ENCODE measurements at places on chromosomes 16 and 17.

DNA sequence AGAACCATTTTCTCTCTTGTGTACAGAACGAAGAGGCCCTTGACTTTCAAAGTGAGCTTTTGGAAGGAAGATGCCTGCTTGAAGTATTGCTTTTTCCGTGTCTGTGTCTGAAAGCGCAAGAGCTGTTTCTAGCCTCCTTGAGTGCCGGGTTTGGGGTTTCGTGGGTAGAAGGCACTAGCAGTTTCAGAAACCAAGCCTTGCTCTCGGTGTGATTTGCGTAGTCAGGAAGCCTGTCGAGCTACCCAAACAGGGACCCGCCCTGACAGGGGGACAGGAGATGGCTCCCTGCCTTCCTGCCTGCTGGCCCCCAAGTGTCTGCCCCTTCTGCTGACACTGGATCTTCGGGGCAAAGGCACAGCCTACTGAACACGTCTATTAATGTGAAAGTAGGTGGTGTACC, 322.0 kb downstream of the MAF start:
- no peak for DNase-seq

DNA sequence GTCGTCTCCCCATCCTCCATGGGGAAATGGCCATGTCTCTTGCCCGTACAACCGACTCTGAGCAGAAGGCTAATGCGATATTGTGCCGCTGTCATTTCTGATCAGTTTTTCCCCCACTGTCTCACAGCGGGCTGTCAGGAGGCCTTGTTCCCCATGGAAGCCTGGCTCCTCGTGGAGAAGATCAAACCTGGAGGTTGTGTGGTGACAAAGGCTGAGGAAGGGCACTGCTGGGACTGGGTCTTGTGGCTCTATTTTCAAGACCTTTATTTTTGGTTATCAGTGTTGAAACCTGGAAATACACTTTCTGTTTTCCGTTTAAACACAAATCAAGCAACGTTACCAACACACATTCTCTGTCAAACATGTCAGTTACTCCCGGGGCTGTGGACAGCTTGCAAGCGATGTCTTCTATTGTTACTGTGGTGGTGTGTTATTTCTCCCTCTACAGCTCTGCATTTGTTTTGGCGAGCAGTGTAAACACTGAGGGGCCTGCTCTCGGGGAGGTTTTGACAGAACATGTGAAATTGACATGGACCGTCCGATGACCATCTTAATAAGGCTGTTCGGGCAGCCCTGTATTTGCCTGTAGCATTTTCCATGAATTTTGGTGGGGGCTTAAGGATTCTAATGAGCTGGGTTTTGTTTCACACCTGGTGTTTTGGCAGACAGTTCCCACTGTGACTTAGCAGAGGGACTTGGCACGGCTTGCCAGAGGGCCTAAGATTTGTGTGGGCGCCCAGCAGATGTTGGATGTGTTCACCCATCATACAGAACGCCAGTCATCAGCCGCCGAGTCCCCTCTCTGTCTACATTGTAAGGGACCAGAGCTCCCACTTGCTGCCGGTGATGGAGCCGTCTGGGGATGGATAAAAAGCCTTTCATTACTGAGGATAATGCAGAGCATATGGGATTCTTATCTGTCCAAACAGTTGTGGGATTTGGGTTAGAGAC, 12.5 kb downstream of the RBFOX1 start:
- no peak for DNase-seq

GRCh38 chr17:3821101-3821500, 20.1 kb upstream of the ITGAE start:
- DNase-seq: no peak

GRCh38 chr16:20137909-20138308, 64.2 kb upstream of the GPR139 start:
- no peak for DNase-seq

DNA sequence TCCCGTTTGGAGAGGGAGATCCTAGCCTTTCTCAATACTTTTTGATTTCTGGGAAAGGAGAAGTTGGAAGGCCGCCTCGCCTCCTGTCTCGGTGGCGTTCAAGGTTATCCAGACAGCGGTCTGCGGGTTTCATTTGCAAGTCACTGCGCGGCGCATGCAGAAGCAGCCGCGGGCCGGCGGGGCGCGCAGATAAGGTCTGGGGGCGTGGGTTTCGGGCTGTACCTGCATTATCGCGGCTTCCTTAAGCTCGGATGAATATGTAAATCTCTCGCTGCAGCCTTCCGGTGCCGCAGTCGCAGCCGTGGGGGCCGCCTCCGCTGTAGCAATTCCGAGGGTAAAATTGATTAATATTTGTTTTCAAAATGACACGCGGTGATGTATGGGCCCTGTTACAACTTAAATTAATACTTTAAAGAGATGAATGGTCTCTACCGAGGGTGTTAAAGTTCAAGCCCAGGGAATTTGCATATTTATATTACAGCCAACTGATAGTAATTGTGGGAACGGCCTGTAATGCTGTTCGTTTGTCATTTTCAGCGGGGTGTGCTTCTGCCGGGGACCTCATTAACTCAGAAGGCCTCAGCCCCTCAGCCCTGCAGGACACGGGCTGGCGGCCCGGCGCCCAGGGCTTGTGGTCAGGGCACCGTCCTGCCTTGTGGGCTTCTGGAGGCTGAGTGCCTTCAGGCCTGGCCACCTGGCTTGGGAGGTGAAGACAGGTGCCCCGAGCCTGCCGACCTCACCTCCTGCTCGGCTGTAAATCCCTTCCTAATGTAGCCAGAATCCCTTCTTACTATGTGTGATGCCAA, 99.4 kb downstream of the CYLD start:
- DNase-seq: no peak

- no peak for DNase-seq
These were observed 77.2 kb downstream of the BRIP1 start for GRCh38 chr17:61786088-61786487.

DNA sequence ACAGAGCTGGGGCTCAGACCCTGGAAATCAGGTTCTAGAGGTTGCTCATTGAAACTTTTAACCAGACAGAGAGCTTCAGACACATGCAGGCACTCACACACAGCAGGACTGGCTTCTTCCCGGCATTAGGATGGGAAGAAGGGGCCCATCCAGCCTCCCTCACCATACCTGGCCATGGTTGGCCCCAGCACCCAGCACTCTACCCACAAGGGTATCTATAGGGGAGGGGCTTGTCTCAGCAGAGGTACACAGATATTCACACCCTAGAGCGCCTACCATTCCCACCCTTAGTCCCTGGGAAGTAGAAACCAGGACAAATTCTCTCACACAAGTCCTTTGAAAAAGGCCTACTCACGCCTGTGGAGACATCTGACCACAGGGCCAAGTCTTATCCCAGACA, 20.5 kb upstream of the CCL2 start:
- no peak for DNase-seq

- DNase-seq: no peak
These were observed 2.3 kb upstream of the PPP1R9B start for GRCh38 chr17:50152736-50153135.

GRCh38 chr16:88482630-88483391, 29.7 kb downstream of the ZFPM1 start:
- DNase-seq: no peak

- no peak for DNase-seq
These were observed 9.5 kb downstream of the SLC6A4 start for GRCh38 chr17:30225919-30226553.

- DNase-seq: no peak
These were observed 58.9 kb downstream of the NDEL1 start for GRCh38 chr17:8494506-8495111.

DNA sequence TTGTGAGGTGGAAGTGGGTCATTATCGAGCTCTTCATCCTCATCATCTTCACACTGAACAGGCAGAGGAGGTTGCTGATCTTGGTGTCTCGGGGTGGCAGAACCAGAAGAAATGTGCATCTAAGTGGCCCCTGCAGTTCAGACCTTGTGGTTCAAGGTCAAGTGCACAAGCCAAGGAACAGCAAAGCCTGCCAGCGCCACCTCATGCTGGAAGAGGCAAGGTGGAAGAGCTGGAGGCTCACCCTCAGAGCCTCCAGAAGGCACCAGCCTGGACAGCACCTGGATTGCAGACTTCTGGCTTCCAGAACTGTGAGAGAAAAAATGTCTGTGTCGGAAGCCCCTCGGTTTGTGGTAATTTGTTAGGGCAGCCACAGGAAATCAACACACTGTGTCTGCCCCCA, 32.7 kb downstream of the IFT140 start:
- DNase-seq: no peak

GRCh38 chr17:76775021-76775600, 37.2 kb downstream of the MFSD11 start:
- DNase-seq: no peak

DNA sequence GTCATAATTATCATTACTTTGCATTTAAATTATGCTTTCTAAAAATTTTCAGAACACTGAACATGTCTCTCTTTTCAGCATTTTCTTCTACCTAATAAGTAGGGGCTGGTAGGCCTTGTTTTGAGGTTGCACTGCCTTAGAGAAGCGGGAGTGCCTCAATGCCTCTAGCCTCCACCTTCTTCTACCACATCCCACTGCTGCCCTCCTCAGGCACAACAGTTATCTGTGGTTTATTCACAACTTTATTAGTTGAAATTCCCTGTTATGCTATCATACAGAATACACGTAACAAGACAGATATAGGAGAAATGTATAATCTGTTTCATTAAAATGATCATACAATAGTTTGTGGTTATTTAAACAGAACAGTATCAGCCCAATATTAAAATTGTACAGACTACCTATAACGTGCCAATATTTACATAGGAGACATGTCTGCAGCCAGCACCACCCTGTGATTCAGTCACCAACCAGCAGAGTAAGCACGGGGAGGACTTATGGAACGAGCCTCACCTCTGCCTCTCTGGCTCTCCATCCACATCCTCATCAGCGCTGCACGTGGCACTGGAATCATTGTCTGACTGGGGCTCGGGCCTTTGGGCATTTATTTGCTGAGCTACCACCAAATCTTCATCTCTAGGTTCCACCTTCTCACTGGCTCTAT, 101.2 kb downstream of the TTC19 start:
- DNase-seq: no peak

GRCh38 chr16:31471241-31471874, 594 bp upstream of the TGFB1I1 start:
- DNase-seq: no peak

DNA sequence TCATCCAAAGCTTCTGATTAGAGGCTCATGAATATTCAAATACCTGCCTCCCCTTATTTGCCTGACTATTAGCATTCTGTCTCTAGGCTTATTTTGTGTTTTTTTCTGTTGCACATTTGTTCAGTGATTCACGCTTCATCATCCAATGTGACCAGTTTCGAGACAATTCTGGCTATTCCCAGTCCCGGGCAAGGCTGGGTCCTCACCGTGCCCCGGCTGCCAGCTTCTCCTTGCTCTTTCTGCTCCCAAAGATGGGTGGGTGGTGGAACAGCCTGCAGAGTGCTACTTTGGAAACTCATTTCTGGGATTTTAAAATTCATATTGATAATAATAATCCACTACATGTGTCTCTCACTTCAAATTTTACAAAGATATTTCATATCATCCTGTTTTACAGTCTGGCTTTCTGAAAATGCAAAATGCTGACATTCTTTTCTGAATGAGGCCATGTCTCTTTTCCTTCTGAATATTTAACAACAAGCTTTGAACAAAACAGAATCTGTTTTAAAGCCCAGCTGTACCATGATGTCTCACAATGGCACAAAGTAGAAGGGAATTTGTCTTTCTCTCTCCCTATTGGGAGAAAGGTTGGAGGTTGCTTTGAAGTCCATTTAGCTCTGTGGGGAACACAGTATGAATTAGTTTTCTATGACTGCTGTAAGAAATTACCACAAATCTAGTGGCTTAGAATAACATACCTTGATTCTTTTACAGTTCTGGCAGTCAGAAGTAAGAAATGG, 116.9 kb upstream of the CDH13 start:
- DNase-seq: no peak

DNA sequence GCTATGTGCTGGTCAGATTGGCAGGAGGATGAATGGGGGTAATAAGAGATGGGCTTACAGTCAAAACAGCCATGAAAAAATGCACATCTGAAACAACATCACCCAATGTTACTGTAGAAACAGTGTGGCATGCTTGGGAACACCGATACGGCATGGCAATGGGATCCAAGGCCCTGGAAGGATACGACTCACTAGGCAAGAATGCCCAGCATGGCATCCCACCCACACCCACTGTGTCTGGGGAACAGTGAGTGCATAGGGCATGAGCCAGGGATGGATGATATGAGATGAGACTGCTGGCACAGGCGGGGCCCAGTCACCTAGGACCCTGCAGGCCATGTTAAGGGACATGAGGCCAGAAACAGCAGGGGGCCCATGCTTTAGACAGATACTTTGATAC, 11.5 kb downstream of the TRIM25 start:
- no peak for DNase-seq

All from tibial artery (tissue), 4 donors.